ENCODE measurements at places on chromosomes 1 and 21. TPM values are rescaled to one million over a fixed set of nuclear protein-coding genes. Genes with fewer than 3 reads are reported as not detected.

The CYP4A11 gene
- not detected for total RNA-seq

The CCDC30 gene
- total RNA-seq = 0.18 TPM

GRCh38 chr1:2383576-2383975, 7.8 kb downstream of the MORN1 start:
- DNase-seq = no peak

- DNase-seq = no peak
Observed at GRCh38 chr1:218123968-218124367, 161.1 kb upstream of the RRP15 start.

DNA sequence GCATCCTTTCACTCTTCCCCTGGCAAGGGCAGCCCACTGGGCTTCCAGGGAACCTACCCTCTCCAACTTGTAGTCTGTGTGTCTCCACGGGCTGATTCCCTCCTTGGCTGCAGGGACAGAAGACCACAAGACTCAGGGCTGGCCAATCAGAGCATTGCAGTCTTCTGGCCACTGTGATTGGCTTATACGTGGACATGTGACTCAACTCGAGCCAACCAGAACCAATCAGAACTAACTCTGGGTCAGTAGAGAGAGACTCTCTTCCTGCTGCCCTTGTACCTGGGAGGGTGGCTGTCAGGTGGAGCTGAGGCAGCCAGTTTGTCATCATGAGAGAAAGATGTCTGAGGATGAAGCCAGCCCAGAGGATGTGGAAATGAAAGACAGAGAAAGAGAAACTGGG, 64.0 kb downstream of the DHRS3 start:
- DNase-seq = no peak

DNA sequence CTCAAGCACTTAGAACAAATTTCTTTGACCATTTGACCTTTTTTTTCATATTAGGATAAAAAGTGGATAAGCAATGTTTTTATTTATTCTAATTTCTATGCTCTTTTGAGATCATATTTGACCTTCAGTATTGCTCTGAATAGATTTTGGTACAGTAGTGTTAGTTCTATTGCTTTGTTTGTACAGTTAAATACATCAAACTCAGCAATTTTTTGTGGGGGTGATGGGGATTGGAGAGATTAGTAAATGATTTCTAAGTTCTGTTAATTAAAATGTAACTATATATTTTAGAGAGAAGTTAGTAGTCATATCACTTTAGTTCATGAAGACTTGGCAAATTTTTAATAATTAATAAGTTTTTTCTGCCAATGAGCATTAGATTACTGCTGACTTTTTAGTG, 2.4 kb upstream of the GPR52 start:
- no peak for DNase-seq

DNA sequence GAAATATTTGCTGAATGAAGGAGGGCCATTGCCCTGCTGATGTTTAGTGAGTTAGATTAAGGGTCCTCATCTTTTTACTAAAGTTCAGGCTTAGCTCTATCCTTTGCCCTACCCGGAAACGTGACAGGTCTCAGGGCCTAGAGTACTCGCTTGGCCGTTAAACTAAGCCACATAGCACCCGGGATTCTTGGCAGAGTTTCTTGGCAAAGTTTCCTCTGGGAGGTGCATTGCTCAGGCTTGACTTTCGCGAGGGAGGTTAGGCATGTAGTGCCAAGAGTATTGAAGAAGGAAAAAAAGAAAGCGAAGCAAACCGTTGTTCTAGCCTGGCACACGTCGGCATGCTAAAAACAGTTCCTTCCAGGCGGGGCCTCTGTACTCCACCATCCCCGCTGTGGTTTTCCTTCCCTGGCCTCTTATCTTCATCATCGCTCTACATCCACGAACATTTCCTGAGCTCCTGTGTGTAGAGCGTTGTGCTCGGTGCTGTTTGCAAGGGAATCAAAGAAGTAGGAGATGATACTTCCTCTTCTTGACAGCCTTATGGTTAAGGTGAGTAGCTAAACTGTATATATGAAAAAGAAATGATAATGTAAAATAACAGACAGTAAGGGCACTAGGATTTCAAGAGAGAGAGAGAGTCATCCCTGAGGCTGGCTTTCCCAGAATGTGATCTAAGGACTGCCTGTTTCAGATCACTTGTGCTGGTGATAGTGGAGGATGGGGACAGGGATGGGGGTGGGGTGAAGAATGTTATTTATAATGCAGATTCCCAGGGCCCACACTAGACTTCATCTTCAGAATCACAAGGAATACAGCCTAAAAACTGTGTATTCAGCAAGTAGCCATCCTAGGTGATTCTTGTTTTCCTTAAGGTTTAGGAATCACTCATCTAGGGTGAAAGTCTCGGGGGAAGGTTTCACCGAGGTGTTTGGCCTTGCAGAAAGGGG, 18.8 kb downstream of the RNF220 start:
- peak; percentile 35 for DNase-seq

DNA sequence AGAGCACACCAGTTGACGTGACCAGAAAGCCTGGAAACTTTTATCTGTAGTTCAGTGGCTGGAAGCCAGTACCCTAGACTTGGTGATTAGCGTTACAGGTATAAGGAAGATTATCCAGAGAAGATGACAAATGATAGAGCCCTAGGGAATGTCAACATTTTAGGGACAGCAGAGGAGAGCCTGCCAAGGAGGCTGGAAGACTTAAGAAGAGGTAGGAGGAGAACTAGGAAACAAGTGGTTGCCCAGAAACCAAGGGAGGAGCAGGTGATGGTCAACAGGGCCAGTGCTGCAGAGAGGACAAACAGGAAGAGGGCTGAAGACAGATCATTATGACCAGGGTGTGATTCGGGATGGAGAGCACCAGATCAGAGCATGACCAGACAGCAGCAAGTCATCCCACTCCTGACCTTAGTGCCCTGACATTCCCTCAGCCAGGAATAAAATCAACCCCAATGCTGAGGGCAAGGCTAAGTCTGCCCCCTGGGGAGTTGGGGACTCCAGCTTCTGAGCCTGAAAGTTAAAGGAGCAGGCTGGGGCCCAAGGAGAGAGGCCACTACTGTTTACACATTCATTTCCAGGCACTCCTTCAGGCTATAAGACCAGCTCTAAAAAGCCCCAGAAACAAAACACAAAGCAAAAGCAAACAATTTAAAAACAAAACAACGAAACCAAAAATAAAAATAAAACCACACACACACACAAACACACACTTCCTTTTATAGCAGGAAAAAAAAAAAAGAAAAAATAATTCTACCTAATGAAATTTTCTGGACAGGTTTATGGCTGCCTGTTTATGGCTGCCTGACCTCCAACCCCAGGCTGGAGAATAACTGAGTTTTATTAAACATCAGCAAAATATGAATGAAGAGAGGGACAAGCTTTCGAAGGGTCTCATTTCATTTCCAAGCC, 48.6 kb upstream of the LRRC52 start:
- DNase-seq = no peak
